Stimulated activated CD4-positive, alpha-beta T cell treated with anti-CD3 and anti-CD28 coated beads, Interleukin-2, amount 100 ng/mL, for 24 hours (primary cell): ENCODE measurements at places on chromosomes 1 and 21.
A peak's percentile ranks its signal among the peaks of the same experiment; 100 is the strongest.

DNA sequence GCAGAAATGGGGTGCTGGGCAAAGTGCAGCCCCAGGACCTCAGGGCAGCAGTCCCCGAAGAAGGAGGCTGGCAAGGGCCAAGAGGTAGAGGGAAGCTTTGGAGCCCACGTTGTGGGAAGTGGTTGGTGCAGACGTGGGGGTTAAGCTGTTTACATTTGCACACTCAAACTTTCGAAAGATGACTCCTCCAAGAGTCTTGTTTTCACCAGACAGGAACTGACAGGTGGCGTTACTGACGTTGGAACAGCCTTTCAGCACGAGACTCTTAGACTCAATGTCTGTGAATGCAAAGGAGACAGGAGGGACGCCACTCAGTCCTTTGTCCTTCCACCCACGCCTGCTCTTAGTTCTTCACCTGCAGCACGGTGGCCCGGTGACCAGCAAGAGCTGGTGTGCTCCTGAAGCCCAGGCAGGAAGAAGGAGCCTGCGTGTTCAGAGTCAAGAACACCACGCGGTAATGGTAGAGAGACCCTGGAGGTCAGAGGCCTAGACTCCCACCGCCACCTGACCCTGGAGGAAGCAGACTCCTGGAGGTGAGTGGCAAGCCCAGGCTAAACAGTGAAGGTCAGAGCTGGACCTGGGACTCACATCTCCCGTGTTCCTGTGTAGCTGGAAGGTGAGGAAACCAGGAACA, 15.9 kb downstream of the LYPD8 start:
- DNase-seq, result no peak

DNA sequence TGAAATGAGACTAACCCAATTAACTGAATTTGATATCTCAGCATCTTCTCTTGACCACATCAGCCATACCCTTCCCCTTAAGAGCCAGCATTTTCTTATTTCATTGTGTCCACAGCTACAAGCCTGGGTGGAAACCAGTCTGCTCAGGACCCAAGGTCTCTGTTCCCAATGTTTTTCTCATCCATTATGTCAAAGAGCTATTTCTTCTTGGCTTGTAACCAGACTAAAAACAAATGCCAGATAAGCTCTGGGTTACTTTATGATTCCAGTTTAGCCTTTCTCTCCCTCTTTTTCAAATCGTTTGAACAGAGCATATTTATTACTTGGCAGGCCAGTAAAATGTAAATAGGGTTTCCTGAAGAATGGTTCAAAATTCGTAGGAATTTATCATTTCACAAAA, 109.3 kb upstream of the SPATA6 start:
- no peak for DNase-seq

DNA sequence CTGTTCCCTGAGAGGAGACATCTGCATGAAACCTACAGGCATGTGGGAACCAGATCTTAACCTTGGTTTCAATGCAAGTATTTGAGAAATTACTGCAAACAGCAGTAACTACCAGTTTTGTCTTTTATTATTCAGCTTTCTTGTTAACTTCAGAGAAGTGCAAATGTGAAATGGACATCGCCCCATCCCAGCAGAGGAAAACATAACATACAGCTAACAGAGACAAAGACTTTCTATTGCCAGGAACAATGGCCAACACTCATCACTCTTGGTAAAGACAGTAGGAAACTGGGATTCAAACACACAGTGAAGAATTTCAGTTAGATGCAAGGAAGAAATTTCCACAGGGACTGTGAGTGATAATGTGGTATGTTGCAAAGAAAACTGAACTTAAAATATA, 115.1 kb downstream of the SLC30A10 start:
- no peak for DNase-seq

DNA sequence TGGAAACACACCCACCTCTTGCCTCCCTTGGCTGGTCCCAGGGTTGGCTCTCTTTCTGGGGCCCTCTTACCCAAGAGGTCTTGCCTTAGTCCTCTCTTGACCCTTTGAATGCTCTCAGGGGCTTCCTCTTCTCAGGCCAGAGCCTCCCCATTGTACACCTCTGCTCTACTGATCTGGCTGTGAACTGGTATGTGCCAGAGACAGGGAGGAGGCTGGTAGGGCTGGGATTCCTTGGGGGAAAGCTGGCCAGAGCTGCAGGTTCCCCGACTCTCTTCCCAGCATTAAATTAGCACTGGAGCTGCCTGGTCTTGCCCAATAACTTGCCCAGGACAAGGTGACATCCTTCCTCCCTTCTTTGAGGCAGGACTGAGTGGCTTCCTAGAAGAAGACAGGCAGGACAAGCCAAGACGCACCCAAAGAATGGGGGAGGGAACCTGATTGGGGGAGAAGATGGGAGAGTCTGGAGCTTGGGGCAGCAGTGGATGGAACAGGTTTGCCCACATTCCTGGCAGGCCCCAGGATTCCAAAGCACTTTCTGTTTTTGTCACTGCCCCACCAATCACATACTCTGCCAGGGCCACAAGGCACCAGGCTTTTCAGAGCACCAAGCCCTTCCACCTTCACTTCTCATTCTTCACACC, 37.2 kb upstream of the CITED4 start:
- no peak for DNase-seq

GRCh38 chr1:85484264-85484663, 19.3 kb upstream of the DDAH1 start:
- DNase-seq, result no peak

GRCh38 chr1:143691400-143691891, 280.3 kb downstream of the FAM72C start:
- peak; percentile 2 for DNase-seq
